Metanephros (tissue), 2 donors: ENCODE measurements at places on chromosomes 13 and 19. TPM values are rescaled to one million over a fixed set of nuclear protein-coding genes. Genes with fewer than 3 reads are reported as not detected.

Gene NCAN
- total RNA-seq, result 0.23 TPM

Gene C2CD4C
- 1.6 TPM for total RNA-seq

Gene FGF22
- 0.88 TPM for total RNA-seq

Gene SIGLEC9
- 2.6 TPM for total RNA-seq
